Umbilical cord (tissue), 2 donors: ENCODE measurements at places on chromosomes 12 and 14.

GRCh38 chr12:125013816-125014442, 20.5 kb downstream of the BRI3BP start:
- no peak for DNase-seq

DNA sequence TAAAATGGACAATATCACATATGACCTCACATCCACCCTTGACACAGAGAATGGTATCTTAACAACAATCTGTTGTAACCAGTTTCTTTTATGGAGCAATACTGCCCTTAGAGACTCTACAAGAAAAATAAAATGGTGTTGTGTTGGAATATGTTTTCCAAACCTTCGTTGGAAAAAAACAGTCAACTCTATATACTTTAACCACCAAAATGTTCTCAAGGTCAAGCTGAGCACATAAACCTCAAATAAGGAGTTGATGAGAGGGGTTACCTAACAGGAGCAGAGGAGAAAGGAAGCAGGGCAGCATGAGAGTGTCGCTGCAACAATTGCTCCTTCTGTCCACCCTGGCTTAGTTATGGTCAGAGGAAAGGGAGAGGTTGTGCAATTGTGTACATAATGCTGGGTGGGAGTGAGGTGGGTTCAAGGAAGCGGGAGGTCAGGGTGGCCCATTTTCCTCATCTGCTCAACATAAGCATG, 179.2 kb upstream of the BMP4 start:
- DNase-seq = no peak

DNA sequence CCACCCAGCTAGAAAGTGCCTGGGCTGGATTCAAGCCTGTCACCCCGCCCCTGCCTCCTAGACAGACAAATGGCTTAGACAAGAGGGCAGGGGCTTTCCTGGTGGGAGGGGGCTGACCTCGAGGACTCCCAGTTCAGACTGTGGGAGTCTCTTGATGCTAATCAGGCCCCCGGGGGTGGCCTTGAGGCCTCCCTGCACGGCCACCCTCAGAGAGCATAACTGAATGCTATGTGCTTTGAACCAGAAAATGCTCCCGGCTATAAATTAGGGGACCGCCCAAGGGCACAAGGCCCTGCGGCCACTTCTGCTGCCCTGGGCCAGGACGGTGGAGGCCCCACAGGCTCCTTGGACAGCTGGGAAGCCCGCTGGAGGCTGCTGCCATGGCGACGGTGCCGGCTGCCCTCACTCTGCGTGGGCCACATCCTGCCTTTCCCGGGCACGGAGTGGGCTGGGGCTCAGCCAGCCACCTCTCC, 111.0 kb upstream of the NCOR2 start:
- DNase-seq = no peak

DNA sequence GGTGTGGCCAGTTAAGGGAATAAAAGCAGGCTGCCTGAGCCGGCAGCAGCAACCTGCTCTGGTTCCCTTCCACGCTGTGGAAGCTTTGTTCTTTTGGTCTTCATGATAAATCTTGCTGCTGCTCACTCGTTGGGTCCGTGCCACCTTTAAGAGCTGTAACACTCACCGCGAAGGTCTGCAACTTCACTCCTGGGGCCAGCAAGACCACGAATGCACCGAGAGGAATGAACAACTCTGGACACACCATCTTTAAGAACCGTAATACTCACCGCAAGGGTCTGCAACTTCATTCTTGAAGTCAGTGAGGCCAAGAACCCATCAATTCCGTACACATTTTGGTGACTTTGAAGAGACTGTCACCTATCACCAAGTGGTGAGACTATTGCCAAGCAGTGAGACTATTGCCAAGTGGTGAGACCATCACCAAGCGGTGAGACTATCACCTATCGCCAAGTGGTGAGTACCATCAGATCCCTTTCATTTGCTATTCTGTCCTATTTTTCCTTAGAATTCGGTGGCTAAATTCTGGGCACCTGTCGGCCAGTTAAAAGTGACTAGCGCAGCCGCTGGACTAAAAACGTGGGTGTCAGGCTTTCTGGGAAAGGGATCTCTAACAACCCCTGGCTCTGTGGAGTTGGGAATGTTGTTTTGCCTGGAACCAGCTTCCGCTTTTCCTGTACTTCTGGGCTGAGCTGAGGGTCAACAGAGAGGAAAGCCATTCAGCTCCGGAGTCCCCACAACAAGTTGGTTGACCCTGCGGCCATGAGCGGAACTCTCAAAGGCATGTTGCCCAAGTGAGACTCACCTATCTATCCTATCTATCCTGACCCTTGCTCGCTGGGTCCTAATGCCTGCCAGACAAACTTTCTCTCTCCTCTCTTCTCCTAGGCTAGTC, at the start of gene DHRS2:
Gene DHRS2, plus strand, starts transcription at position 48 of the 895 bp plus-strand sequence. CDS start 2,501 bp downstream, outside the sequence.
- DNase-seq = no peak
